ENCODE measurements at places on chromosomes 1 and 21.
A peak's percentile ranks its signal among the peaks of the same experiment; 100 is the strongest.

- peak; percentile 53 for DNase-seq
Measured at GRCh38 chr1:213244664-213245091, 193.6 kb downstream of the RPS6KC1 start.

- no peak for DNase-seq
Measured at GRCh38 chr1:74714429-74715235, 18.2 kb downstream of the CRYZ start.

GRCh38 chr1:97379387-97380075, 541.3 kb downstream of the DPYD start:
- no peak for DNase-seq

- no peak for DNase-seq
Measured at GRCh38 chr1:148294116-148294807, 142.2 kb upstream of the NBPF11 start.

DNA sequence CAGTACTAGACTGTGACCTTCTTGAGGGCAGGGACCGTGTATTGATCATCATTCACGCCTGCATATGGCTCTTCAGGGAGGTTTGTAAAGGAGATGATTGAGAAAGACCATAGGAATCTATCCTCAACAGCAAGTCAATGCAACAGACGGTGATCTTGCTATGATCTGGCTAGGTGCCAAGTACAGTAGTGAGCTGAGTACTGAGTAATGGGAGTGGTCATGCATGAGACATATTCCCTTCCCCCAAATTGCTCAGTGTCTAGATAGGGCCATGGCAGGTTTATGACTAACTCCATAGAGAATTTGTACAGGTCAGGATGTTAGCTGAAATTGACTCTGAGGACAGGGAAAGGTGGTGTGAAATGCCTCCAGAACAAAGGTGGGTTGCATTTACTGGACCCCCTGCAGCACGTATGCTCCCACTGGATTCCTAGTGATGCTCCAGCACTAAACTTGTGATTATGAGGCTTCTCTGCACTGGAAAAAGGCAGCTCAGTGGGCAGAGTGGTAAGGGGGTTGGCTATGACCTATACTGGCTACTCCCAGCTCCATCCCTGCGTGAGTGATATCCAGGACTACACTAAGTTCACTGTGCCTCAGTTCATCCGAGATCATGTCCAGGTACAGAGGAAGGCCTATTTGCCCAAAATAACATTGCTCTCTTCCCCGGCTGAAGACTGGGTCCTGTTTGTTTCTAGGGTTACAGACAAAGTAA, 37.2 kb downstream of the KCNJ6 start:
- no peak for DNase-seq

- DNase-seq = no peak
Measured at GRCh38 chr1:231958448-231958847, 331.9 kb downstream of the DISC1 start.

DNA sequence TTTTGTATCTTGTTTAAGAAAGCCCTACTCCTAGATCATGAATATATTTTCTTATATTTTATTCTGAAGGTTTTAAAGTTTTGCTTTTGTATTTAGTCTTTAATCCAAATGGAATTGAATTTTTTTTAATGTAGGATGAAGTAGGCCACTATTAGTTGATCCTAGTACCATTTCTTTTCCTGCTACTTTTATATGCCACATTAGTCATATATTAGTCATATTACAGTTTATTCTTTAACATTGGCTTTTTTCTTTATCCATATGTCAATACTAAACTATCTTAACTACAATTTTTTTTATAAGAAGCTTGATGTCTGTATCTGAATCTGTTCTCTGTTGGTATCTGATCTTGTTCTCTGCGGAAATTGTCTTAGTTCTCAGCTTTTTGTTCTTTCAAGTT, 48.8 kb downstream of the MAN1A2 start:
- DNase-seq = no peak

DNA sequence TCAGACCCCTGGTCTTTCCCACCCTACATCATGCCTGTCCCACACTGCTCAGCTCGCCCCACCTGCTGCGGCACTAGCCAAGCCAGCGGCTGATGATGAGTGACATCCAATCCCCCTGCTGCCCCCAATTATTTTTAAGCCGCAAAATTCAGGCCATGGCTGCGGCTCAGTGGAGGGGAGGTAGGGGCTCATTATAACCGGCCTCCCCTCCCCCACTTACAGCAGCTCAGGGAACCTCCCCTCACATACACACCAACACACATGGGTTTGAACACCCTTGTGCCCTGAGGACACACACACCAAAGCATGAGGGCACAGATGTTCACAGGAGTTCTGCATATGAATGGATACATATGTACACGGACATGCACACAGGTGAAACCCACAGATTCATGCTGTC, 5.3 kb downstream of the ADGRB2 start:
- no peak for DNase-seq

- no peak for DNase-seq
Measured at GRCh38 chr21:36461277-36461917, 18.5 kb downstream of the CLDN14 start.

DNA sequence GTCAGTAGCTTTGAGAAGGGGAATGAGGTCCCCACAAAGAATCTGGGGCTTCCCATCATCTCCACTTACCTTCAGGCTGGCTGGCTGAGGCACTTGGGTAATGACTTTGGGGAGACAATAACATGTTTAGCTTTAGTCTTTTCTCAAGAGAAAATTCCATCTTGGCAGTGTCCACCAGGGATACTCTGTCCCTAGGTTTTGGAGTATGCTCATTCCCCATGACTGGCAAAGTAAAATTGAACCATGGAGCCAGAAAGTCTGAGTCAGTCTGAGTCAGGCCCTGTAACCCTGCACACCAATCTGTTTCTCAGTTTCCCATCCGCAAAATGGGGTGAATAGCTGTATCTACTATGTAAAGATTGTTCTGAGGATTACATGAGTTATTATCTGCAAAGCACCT, 28.2 kb downstream of the RUNX1 start:
- DNase-seq = no peak

- no peak for DNase-seq
Measured at GRCh38 chr1:22139066-22139594, 3.8 kb downstream of the WNT4 start.

DNA sequence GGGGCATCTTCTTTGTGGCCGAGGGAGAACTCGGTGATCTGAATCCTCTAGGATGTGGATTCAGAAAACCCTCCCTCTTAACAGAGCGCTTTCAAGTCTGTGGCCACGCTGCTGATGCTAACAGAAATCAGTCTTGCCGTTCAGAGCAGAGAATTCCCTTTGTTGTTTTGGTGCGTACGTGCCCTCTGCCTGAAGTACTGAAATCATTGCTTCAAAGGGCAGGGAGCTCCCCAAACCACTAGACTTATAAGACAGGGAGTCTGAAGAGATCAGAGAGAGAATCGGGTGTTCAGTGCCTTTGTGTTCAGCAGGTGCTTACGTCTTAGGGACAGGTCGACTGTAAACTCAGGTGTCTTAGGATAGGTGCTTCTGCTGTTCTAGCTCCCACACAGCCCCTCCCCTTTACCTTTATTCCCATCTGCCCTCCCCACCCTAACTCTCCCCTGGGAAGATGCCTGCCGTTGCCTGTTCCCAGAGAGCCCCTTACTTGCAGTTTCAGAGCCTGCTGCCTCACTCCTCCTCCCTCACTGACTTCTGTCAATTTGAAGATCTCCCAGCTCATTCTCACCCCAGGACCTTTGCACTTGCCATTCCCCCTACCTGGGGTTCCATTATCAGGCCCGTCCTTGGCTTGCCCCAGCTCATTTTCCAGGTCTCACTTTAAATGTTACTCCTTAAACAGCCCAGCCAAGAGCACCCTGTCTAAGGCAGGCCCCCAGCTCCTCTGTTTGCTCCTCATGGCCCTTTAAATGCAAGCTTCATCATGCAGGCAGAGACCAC, 143.0 kb downstream of the CAMTA1 start:
- no peak for DNase-seq

DNA sequence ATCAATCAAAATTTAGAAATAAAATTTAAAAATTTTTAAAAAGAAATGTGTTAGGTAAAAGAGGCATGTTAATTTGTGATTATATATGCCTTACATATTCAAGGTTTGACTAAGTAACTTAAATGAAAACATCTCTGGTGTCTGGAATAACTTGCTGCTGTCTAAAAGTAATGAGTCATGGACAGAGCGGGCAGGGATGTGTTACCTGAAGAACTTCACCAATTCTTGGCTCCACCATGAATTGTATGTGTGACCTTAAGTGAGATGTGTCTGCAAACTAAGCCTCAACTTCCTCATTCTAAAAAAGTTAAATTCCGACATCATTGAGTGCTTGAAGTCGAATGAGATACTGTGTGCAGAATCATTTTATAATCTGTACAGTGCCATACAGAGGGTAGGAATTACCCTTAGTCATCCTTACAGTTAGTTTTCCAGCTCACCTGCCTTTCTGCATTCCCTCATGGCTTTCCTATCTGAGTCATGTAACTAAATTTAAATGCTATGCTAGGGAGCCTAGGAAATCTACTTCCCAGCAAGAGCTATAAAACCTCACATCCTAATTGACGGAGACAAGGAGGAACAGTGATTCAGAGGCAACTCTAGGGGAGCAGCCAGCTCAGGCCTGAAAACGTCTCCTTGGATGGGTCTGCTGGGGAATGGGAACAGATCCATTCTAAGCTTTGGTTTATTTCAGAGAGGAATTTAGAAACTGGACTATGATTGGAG, 100.7 kb upstream of the TSPAN2 start:
- DNase-seq = no peak

GRCh38 chr1:59509341-59509875, 212.5 kb downstream of the FGGY start:
- no peak for DNase-seq

All from NCI-H748 treated with DMSO at 0.1 percent for 48 hours (cell line).